ENCODE measurements at places on chromosomes 12 and 14. TPM values are rescaled to one million over a fixed set of nuclear protein-coding genes. Genes with fewer than 3 reads are reported as not detected.

ADCY4 gene
- total RNA-seq, result 40.5 TPM

TCTN2 gene
- 7.8 TPM for total RNA-seq

MYF6 gene
- total RNA-seq, result not detected

PLEKHD1 gene
- 0.16 TPM for total RNA-seq

FOXA1 gene
- total RNA-seq, result not detected

All from gastroesophageal sphincter (tissue), 4 donors.